ENCODE measurements at places on chromosomes 11 and 22.

DNA sequence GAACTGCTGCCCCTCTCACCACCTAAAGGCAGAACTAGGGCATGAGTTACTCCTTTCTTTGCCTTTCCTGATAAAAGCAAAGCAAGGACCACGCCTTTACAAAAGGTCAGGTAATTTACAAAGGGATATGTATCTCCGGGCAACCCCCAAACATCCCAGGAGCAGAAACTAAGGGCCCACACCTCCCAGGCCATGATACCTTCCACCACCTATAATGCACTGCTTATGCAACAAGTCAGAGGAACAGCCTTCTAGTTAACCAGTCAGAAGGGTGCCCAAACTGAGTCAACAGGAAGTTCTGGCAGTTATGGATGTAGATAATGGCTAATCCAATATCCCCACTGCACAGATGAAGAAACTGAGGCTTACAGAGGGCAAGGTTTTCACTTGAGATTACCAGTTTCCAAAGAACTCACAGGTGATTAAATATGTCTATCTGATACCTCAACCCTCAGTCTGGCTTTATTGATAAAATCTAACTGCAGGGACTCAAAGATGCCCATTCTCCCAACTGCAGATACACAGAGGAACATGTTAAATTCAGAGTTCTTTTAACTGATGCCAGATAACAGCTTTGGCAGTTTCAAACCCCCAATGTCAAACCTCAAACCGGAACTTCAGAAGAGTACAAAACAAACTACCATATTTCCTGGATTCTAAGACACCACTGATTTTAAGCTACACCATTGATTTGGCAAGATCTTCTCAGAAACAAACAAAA, 16.8 kb upstream of the CASTOR1 start:
- no peak for DNase-seq

DNA sequence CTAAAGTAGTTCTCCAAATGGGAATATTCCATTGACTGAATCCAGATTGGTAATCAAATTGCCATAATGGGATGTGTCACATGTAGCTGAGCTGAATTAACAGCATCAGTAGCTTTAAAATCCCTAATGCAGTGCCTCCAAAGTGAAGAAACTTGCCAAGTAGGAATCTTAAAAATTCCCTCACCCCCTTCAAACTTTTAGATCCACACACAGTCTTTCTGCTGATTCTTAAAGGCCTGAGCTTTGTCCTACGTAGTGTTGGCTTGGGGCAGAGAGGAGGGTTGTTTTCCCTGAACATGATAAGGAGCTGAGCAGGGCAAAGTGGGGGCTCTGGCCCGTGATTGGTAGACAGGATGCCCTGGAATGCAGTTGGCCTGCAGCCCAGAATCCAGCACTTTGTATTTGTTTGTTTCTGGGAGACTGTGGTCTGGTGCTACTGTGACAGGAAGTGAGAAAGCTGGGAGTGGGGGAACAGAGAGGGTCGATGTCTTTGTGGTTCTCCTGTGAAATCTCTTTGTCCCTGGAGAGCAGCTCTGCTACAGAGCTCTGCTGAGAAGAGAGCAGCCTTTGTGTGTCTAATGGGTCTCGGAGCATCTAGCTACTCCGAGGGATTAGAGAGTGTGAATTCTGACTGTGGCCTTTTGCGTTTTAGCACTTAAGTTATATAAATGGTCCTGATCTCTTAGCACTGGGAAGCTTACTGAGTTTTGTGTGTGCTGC, 16.9 kb downstream of the CTNND1 start:
- DNase-seq, result no peak

- DNase-seq, result no peak
Observed at GRCh38 chr11:65444314-65445051, 21.9 kb downstream of the NEAT1 start.

GRCh38 chr11:96357794-96358193, 14.8 kb upstream of the MAML2 start:
- DNase-seq, result no peak

GRCh38 chr11:68743539-68743938, 7.8 kb downstream of the TESMIN start:
- no peak for DNase-seq

DNA sequence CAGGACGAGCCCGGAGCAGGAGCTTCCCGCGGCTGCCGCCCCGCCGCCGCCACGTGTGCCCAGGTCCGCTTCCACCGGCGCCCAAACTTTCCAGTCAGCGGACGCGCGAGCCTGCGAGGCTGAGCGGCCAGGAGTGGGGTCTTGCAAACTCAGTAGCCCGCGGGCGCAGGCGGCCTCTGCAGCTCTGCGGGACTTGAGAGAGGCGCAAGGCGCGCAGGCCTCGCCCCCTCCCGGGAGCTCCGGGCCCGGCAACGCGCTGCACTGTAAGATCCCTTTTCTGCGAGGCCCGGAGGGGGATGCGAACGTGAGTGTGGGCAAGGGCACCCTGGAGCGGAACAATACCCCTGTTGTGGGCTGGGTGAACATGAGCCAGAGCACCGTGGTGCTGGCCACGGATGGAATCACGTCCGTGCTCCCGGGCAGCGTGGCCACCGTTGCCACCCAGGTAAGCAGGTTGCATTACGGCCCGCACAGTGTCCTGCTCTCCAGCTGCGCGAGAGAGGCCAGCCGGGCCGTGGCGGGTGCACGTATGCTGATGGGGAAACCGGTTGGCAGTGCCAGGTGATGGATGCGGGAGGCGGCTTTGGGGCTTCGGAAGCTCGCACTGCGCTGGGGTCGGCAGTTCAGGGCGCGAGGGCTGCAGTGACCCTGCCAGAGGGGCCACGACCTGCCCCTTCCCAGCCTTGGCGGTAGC, 2.0 kb downstream of the SLC6A5 start:
- DNase-seq, result no peak

DNA sequence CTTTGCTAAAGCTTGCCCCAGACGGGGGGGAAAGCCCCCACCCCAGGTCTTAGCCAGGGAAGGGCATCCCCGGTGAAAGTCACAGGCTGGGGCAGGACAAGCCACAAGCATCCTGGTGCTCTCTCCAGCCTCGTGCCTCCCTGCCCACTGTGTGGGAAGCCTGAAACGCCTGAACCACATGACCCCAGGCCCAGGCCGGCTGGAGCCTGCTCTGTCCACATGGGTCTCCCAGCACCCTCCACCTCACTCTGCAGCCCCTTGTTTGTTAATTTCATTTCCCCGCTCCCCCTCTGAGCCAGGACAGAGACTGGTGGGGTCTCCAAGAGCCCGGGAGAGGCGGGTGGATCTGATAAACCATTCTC, 58.3 kb upstream of the TCF20 start:
- no peak for DNase-seq

GRCh38 chr11:132142554-132142953, 772.1 kb downstream of the NTM start:
- DNase-seq, result no peak

DNA sequence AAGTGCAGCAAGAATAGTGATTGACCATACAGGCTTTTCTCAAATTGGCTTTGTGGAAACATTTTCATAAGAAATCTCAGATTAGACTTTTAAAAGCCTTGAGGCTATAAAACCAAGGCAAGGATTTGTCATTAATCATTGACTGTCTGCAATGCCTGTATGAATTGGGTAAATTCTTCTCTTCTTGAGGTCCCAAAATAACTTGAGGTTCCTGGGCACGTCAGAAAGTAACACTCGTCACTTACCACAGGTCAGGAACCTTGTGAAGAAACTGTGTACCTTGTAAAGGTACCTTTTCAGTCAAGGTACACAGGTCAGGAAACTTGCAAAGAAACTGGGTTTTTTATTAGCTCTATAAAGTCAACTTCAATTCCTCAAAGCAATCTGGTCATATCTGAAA, 43.3 kb upstream of the SORL1 start:
- no peak for DNase-seq

- no peak for DNase-seq
Observed at GRCh38 chr11:64263021-64263946, 12.0 kb downstream of the PLCB3 start.

DNA sequence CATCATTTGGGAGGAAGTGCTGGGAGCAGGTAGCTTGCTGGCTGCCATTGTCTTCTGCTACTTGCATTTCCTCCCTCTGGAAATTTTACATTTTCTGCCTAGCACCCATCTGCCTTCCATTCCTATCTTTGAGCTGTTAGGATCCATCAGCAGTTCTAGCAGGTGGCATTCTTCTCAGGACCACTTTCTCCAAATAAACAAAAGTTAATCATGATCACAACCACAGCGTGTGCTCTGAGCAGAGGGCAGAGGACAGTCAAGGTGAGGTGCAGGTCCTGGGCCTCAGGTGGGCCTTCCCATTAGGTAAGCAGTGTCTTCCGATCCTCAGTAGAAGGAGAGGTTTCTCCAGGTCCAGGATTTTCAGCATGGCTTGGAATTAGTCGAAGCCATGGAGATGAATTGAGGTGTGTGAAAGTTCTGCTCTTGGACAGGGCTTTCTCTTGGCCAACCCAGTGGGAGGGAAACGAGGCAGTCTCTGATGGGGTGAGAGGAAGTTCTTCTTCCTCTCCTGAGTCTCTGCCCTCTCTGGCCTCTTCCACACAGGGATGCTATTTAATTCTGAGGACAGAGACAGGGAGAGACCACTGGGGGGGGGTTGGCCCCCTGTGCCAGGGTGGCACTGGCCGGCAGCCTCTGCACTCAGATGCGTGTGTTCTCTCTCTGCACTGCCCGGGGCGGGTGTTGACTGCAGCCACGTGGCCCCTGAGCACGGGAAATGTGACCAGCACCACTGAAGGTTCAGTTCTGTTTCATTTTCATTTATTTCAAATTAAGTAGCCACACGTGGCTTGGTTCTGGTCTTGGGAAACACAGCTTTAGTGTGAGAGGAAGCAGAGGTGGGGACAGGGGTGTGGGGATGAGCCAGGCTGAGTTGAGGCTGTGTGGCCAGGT, 170.8 kb downstream of the TBC1D22A start:
- DNase-seq, result no peak

DNA sequence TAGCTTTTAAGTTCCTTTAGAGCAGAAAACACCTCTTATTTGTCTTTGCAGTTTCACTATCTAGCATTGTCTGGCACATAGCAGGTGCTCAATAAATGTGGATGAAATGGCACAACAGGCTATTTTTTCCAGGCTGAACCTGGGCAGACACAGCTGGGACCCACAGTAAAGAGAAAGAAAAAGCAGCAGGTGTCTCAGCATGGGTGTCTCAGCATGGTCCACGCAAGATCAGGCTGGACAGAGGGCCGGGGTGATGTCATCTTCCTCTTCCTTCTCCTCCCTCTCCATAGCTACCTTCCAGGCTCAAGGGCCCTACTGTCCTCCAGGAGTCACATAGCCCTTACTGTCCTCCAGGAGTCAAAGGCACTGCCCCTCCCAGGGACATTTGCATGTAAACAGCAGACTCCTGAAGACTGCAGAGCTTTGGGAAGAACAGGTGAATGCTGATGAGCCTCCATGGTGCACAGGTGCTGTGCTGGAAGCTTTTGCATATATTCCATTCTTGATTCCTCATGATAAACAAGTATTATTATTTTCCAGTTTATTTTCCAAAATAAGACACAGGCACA, 65.2 kb downstream of the DSCAML1 start:
- DNase-seq, result no peak

GRCh38 chr11:86183694-86184093, 60.9 kb upstream of the EED start:
- DNase-seq, result no peak

DNA sequence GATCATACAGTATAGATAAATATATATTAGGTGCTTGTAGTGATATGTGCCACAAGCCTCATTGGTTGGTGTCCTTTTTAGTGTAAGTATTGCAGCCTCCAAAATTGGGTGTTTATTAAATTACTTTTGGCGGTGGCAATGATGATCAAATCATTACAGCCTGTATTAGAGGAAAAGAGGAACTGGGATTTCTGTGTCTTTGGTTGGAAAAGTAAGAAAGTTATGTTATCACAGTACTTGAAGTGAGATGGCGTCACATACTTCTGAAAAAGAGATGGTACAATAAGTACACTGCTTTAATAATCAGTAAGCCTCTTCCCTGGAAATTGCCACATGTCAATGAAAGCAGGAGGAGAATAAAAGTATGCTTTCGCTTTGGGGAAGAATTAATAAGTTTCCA, 523 bp upstream of the MPZL3 start:
- no peak for DNase-seq

DNA sequence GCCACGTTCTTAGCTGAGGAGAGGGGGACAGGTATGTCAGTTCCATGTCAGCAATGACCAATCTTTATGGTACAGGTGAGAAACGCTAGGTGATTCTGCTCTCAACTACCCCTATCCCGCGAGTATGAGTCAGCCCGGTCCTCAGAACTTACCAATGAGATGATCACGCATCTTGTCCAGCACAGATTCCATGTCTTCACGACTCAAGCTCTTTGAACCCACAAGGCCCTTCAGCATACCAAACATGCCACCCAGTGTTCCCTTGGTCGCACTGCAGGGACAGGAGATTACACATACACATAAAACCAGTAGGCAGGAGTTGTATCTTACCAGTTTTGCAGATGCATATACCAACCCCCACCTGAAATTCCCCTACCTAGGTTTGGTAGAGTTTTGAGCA, 2.9 kb downstream of the SRPRA start:
- DNase-seq, result no peak

DNA sequence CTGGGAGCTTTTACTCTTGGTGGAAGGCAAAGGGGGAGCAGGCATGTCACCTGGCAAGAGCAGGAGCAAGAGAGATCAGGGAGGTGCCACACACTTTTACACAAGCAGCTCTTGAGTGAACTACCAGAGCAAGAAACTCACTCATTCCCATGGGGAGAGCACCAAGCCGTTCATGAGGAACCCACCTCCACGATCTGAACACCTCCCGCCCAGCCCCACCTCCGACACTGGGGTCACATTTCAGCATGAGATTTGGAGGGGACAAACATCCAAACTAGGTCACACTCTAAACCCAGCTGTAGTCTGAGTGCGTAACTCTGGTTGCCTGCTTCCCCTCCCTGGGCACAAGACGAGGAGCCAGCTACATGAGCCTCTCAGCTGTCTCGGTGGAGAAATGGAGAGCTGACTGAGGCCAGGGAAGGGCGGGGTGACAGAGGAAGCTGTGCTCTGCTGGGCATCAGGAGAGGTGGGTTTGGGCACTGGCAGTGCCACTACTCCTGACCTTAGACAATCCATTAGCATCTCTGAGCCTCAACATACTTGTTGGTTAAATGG, 134.6 kb downstream of the PKNOX2 start:
- no peak for DNase-seq

DNA sequence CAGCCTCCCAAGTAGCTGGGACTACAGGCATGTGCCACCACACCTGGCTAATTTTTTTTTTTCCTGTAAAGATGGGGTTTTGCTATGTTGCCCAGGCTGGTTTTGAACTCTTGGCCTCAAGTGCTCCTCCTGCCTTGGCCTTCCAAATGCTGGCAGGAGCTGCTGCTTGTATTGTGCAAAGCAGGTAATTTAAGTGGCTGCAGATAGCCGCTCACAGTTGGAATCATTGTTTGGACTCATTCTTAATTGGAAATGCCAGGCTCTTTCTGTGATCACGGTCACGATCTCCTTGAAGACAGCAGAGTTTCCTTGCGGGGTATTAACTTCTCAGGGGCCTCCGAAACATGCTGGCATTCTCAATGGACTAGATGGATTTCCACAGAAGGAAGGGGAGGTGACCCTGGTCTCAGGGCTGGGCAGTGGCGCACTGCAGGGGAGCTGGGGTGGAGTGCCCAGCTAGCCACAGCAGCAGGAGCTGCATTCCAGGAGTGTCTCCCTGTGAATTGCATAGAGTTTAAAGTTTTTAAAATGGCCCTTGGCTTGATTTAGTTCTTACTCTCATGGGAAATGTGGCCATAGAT, 136.1 kb downstream of the MORC2 start:
- no peak for DNase-seq

- DNase-seq, result no peak
Observed at GRCh38 chr11:17169876-17170275, 37.9 kb downstream of the PIK3C2A start.
